ENCODE measurements at places on chromosomes 5 and 9. TPM values are rescaled to one million over a fixed set of nuclear protein-coding genes. Genes with fewer than 3 reads are reported as not detected.

- no peaks in the 10 kb centered on the region for H3K36me3 ChIP-seq
- H3K4me3 ChIP-seq = no peak overlapping the region
- no peaks in the 10 kb centered on the region for H3K27me3 ChIP-seq
- no peaks in the 10 kb centered on the region for H3K4me1 ChIP-seq
These were observed 86.8 kb upstream of the SEMA6A start for GRCh38 chr5:116661419-116661818.

- no peak overlapping the region for H3K27ac ChIP-seq
- peaks cover 27% of the 10 kb centered on the region for H3K27me3 ChIP-seq
- peaks cover 17% of the 10 kb centered on the region for H3K4me1 ChIP-seq
These were observed 117.9 kb upstream of the LPCAT1 start for GRCh38 chr5:1641560-1642166.

GRCh38 chr9:131545003-131545785, at the start of gene PRRT1B:
PRRT1B (plus strand) TSS chr9:131545523; CDS start chr9:131545616, 93 bp downstream.
- H3K27me3 ChIP-seq = peaks cover 29% of the 10 kb centered on the region
- H3K36me3 ChIP-seq = no peaks in the 10 kb centered on the region
- no peak within 1 kb of the TSS for H3K27ac ChIP-seq
- H3K4me3 ChIP-seq = peak within 1 kb of the TSS; percentile 47
- DNase-seq = no peak

DNA sequence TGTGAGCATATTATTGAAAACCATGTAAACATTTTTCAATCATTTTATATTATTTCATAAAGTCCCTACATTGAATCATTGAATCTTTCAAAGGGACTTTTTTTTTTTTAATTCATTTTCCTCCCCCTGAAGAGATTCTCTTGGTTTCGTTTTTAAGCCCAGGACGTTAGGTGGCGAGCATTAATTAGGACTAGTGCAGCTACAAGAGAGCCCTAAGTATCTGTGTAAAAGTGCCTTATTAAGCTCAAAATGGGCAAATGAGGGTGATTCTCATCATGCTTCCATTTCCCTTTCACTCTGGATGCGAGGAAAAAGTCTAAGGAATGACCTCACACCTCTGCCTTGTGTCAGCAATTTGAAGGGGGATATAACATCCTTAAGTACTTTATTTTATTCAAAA, 517.9 kb upstream of the ITGA1 start:
- H3K36me3 ChIP-seq = no peaks in the 10 kb centered on the region
- H3K27ac ChIP-seq = no peak overlapping the region
- H3K4me3 ChIP-seq = no peak overlapping the region
- no peak for DNase-seq
- no peaks in the 10 kb centered on the region for H3K4me1 ChIP-seq

- no peak overlapping the region for H3K4me3 ChIP-seq
- no peak for DNase-seq
- no peaks in the 10 kb centered on the region for H3K27me3 ChIP-seq
- H3K4me1 ChIP-seq = no peaks in the 10 kb centered on the region
These were observed 218.1 kb upstream of the DMRTA1 start for GRCh38 chr9:22228542-22228941.

GRCh38 chr9:94932652-94933510, 206.4 kb downstream of the AOPEP start:
- H3K4me3 ChIP-seq = no peak overlapping the region
- H3K27ac ChIP-seq = no peak overlapping the region
- H3K27me3 ChIP-seq = no peaks in the 10 kb centered on the region

- no peak overlapping the region for H3K4me3 ChIP-seq
- no peaks in the 10 kb centered on the region for H3K4me1 ChIP-seq
- no peak overlapping the region for H3K27ac ChIP-seq
- no peak for DNase-seq
- H3K27me3 ChIP-seq = no peaks in the 10 kb centered on the region
These were observed 105.3 kb upstream of the FCN2 start for GRCh38 chr9:134775081-134775951.

DNA sequence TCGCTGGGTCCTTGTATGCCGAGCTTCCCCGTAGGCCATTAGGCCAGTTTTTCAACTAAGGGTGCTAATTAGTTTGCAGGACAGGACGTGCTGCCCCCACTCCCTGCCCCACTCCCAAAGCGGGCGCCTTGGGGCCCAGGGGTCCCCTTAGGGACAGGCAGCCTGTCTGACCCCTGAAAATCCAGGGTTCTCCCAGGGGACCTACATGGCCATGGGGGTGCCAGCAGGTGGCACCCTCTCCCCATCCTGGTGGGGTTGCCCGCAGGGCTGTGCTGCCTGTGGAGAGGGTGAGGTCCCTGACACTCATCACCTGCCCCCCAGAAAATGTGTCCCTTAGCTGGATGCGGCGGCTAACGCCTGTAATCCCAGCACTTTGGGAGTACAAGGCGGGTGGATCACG, 8.5 kb upstream of the CCDC187 start:
- H3K4me3 ChIP-seq = no peak overlapping the region
- H3K27me3 ChIP-seq = peaks cover 20% of the 10 kb centered on the region
- H3K27ac ChIP-seq = no peak overlapping the region
- peak; percentile 45 for DNase-seq
- peaks cover 9% of the 10 kb centered on the region for H3K4me1 ChIP-seq

DNA sequence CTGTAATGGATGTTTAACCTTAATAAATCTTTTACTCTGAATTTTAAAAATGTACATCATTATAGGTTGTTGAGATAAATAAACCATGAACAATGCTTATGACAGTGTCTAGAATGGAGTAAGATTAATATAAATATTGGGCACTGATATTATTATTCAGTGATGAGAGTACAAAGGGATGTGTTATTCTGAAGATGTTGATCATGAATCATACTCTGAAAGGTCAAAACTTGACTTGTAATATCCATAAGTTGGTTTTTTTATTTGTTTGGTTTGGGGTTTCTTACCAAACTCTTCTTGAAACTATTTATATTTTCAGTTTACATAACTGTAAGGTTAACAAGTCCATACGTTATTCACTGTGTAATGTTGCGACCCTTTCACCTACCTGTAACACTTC, 163.2 kb downstream of the MPDZ start:
- no peaks in the 10 kb centered on the region for H3K4me1 ChIP-seq
- no peaks in the 10 kb centered on the region for H3K27me3 ChIP-seq

GRCh38 chr5:173697931-173698579, 81.6 kb upstream of the BOD1 start:
- no peak for DNase-seq
- H3K4me3 ChIP-seq = no peak overlapping the region

DNA sequence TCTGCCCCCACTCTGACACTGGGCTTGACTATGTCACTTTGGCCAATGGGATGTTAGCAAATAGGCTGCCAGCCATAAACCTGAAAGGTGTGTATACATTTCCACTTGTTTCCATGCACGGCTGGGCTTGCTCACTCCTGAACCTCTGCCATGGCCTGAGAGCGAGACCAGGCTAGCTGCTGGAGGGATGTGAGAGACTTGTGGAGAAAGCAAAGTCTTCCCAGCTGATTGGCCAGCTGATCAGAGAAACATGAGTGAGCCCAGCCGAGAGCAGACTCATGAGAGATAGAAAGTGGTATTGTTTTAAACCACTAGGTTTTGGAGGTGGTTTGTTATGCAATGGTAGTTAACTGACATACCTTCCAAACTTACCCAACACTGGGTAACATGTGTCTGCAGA, 13.9 kb downstream of the FAM193B start:
- no peak overlapping the region for H3K4me3 ChIP-seq
- no peak overlapping the region for H3K27ac ChIP-seq
- no peak for DNase-seq
- peaks cover 51% of the 10 kb centered on the region for H3K36me3 ChIP-seq

DNA sequence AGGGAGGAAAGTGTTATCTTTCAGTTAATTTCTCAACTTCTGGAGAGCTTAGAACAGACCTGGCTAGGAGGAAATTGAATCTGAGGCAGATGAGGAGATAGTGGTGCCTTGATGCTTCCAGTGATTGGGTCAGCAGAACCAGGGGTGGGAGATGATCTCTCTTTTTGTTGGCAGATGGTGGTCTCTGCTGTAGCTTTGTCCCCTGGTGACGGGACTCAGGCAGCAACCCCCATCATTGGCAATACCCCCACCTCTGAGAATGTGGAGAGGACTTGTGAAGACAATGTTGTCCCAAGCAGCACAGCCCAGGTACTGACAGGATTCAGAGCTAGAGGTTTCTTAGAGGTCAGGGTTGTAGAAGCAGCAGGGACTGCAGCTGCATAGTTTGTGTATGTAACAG, 3.7 kb upstream of the PDCD6 start:
- H3K27me3 ChIP-seq = no peaks in the 10 kb centered on the region
- H3K4me1 ChIP-seq = peaks cover 13% of the 10 kb centered on the region
- H3K4me3 ChIP-seq = no peak overlapping the region

- no peaks in the 10 kb centered on the region for H3K36me3 ChIP-seq
- no peak overlapping the region for H3K27ac ChIP-seq
- peaks cover 5% of the 10 kb centered on the region for H3K4me1 ChIP-seq
- no peaks in the 10 kb centered on the region for H3K27me3 ChIP-seq
- no peak for DNase-seq
- H3K4me3 ChIP-seq = no peak overlapping the region
These were observed 42.8 kb upstream of the IL6ST start for GRCh38 chr5:56037531-56038010.

DNA sequence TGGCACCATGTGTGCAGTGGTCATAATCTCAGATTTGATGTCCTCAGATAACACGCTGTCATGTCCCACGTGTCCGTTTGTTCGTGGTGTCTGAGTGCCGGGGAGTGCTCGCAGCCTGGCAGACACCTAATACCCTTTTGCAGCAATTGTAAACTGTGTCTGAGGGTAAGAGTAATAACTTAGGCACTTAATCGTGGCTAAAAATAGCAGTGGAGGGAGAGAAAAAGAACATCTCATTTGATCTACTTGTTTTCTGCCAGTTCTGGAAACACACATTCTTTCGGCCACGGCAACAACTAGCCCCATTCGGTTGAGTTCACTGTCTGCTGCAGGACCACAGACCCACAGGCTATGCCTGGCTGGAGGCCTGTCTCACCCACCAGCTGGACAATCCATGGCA, 16.5 kb downstream of the ADCY2 start:
- DNase-seq = no peak
- no peaks in the 10 kb centered on the region for H3K27me3 ChIP-seq
- H3K36me3 ChIP-seq = no peaks in the 10 kb centered on the region

- H3K4me3 ChIP-seq = peak overlapping the region; percentile 88
- peaks cover 4% of the 10 kb centered on the region for H3K36me3 ChIP-seq
- H3K27ac ChIP-seq = peak overlapping the region; percentile 74
- H3K27me3 ChIP-seq = no peaks in the 10 kb centered on the region
- H3K4me1 ChIP-seq = peaks cover 35% of the 10 kb centered on the region
These were observed 483 bp downstream of the G3BP1 start for GRCh38 chr5:151772029-151772845.

GRCh38 chr5:137073189-137073588, 425.9 kb downstream of the SPOCK1 start:
- DNase-seq = no peak
- no peak overlapping the region for H3K27ac ChIP-seq
- no peaks in the 10 kb centered on the region for H3K36me3 ChIP-seq
- H3K4me3 ChIP-seq = no peak overlapping the region

DNA sequence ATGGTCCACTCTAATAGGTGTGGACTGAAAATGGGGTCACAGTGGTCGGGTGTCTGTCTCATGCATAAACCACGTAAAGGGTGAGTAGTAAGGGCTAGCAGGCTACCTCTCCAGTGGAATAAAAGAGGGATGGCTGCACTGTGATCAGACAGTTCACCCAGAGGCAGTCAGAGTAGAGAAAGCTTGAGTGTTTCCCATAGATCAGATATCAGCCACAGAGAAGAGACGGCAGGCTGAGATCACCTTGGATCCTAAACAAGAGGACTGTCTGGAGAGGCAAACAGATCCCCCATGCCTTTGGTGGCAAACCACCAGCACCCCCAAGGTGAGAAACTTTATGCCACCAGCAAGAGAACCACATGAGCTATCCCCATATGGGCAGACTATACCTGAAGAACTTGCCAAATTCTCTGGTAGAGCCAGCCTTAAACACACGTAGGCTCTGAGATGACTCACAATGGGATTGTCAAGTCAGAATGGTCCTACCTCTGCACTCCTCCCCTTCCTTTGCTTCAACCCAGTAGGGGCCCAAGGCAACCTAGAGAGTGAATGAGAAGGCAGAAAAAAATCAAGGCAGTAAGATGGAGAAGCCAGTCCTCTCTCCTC, 205.2 kb upstream of the MAP3K1 start:
- no peak overlapping the region for H3K4me3 ChIP-seq
- H3K36me3 ChIP-seq = no peaks in the 10 kb centered on the region
- no peak for DNase-seq
- H3K27ac ChIP-seq = no peak overlapping the region
- peaks cover 52% of the 10 kb centered on the region for H3K4me1 ChIP-seq
- no peaks in the 10 kb centered on the region for H3K27me3 ChIP-seq

GRCh38 chr9:129735546-129735945, 17.3 kb downstream of the PTGES start:
- peaks cover 4% of the 10 kb centered on the region for H3K27me3 ChIP-seq
- H3K27ac ChIP-seq = no peak overlapping the region
- H3K4me3 ChIP-seq = no peak overlapping the region

DNA sequence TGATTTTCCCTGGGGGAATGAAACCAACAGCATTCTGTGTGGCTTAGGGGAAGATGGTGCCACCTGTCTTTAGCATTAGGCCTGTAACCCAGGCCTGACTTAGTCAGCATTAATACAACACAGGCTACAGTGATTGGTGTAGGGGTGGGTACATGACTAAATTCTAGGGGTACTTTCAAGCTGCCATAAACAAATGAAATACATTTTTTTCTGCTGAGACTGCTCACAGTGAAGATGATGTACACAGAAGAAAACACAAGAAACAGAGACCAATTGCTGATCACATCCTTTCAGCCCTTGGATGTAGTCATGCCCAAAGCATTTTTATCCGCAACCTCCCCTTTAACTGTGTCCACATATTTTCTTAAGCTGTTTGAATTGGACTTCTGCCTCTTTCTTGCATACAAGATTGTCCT, 527.2 kb downstream of the KCTD16 start:
- no peaks in the 10 kb centered on the region for H3K36me3 ChIP-seq
- H3K27me3 ChIP-seq = no peaks in the 10 kb centered on the region
- no peaks in the 10 kb centered on the region for H3K4me1 ChIP-seq
- H3K4me3 ChIP-seq = no peak overlapping the region
- DNase-seq = no peak
- H3K27ac ChIP-seq = no peak overlapping the region

- DNase-seq = no peak
- no peak overlapping the region for H3K4me3 ChIP-seq
- H3K36me3 ChIP-seq = no peaks in the 10 kb centered on the region
- no peaks in the 10 kb centered on the region for H3K27me3 ChIP-seq
These were observed 168.2 kb downstream of the ZDHHC21 start for GRCh38 chr9:14524873-14525515.

Gene TAF11L7
- total RNA-seq = not detected

Gene ZSWIM6
- total RNA-seq = 4.1 TPM

Gene SLIT3
- total RNA-seq = not detected

Gene PDZD2
- total RNA-seq = 1.3 TPM

Gene MGAT1
- 60.2 TPM for total RNA-seq

Gene LCN2
- not detected for total RNA-seq

Gene IFNA13
- not detected for total RNA-seq

Gene NCS1
- 0.17 TPM for total RNA-seq

Gene HTR1A
- not detected for total RNA-seq

Gene KCNV2
- not detected for total RNA-seq

Gene IQGAP2
- 58.8 TPM for total RNA-seq

Data from CD4-positive, alpha-beta T cell (primary cell).